NCI-H446 (cell line): ENCODE measurements at places on chromosomes 7 and 10.

- peak; percentile 45 for DNase-seq
Measured at GRCh38 chr10:70816220-70816894, 609 bp downstream of the SGPL1 start.

GRCh38 chr10:963186-963585, 25.0 kb upstream of the GTPBP4 start:
- DNase-seq, result no peak

DNA sequence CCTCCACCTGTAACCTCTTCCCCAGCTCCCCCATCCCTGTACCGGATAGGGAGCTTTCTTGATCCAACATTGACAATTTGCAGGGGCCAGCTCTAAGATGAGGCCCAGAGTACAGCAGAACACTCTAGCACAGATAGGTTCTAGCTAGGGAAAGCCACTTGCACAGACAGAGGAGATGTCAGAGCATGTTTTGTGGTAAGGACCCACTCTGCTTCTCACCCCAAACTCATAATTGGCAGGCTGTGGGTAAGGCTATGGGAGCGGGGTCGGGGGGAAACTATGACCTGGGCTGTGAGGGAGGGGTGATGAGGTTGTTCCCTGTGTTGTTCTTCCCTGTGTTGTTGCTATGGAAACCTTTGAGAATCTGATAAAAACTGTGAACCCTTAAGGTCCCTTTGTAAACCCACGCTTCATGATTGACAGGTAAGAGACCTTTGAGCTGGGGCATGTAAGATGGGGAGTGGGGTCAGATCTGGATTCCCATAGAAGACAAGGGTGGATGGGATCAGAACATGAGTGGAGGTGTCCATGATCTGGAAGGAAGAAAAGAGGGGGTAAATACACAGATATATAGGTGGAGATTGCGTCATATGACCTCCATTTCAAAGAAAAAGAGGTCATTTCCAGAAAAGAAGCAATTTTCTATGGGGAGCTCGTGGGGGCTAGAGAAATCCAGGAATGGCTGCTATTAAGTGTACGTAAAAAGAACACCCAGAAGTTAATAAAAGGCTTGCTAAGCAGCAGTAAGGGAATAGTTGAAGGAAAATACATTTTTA, 4.0 kb downstream of the CALD1 start:
- DNase-seq, result no peak

- no peak for DNase-seq
Measured at GRCh38 chr10:75658915-75659314, 227.5 kb downstream of the LRMDA start.
